SK-N-SH (cell line): ENCODE measurements at places on chromosomes 11 and 22. TPM values are rescaled to one million over a fixed set of nuclear protein-coding genes. Genes with fewer than 3 reads are reported as not detected.

Gene MICAL2
- polyA plus RNA-seq, result 54.6 and 67.9 TPM in 2 replicates

Gene AHNAK
- 57.8 and 62.3 TPM in 2 replicates for polyA plus RNA-seq

Gene CCDC134
- polyA plus RNA-seq, result 1.8 and 2.0 TPM in 2 replicates

Gene DRICH1
- polyA plus RNA-seq, result 0.21 and 0.41 TPM in 2 replicates

Gene RIN1
- polyA plus RNA-seq, result 13.0 and 16.9 TPM in 2 replicates
